ENCODE measurements at places on chromosomes 6 and 20.

DNA sequence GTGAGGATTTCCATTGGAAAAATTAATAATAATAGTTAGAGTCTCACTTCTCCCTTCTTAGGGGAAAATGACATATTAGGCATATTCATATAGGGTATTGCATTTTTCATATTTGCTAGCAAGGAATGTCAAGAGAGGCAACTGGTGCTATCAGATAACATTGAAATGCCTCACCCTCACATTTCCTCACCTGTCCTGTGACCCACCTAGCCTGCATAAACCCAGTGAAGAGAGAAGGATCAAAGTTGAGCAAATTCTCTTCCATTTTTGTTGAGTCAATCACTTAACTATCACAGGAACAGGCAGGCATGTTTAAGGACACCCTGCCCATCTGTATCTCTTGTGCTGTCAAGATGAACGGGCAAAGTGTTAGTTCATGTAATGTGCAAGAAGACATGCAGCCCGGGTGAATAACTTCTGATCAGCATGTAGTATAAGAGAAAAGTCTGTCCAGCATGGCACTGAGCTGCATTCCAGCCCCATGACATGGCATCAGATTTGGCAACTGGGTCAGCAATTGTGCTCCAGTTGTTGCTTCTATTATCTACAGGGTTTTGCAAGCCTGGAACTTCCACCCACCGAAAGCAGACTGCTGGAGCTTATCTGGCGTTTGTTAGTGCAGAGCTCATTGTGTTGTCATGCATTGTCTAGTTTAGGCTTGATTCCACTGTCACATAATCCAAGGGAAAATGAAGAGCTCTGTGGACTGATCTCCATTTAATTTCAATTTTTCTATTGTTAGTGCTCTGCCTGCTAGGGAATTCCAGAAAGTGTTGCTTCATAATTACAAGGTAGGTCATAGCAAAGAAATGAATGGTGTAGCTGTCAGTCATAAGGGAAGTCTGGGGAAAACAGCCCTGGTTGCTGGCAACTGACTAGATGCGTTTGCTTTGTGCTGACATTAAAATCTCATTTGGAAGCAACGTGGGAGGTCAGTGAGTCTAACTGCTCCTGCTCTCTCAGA lies 138.4 kb upstream of the TNFAIP3 start:
- no peak for DNase-seq

DNA sequence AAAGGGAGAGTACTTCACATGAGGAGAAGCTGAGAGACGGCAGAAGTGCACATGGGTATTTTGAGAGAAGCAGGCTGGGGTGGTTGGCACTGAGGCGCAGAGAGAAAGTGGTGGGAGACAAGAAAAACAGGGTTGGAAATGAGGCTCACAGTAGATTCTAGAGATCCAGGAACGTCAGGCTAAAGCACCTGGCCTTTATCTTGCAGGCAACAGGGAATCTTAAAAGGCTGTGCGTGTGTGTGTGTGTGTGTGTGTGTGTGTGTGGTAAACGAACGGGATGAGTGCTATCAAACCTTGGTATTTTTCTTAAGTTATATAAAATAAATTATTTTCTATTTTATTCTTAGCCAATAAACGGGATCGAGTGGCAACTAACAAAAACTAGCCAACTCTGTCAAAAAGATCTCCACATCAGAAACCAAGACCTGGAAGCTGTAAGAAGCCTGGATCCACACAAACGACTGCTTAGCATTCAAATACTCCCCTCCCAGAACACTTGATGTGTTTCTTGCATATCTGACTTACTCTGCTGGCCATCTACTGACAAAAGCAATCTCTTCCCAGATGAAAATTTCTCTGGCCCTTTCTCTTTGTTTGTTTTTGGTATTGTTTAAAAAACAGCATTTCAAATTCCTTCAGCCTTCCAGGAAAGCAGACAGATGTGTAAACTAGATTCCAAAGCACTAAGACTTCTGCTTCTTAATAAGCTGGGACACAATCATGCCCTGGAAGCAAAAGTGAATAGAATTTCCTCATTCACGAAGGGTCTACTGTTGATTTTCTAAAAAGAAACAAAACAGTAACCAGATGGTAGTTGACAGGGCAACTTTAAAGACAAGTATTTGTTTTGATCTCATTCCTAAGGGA lies 44.8 kb upstream of the FABP7 start:
- DNase-seq, result no peak

GRCh38 chr6:37020381-37020780 lies 14.9 kb downstream of the FGD2 start:
- no peak for DNase-seq

DNA sequence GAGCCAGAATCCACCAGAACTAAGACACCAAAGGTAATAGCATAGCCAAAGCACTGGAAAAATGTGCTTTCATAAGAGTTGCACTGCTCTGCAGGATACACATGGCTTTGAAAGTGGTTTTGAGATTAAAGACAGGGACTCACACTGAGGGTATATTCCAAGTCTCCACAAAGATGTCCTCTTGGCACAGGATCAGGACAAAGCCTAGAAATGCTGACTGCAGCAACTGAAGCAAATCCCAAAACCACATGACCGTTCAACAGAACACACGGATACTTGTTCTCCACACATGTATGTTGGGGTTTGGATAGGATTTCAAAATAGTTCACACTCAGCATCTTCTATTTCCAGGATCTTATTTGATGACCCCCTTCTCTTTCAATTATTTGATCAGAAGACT lies 364.3 kb upstream of the HSF2 start:
- DNase-seq, result no peak

GRCh38 chr6:144897441-144897921 lies 612.3 kb downstream of the UTRN start:
- no peak for DNase-seq

- peak; percentile 70 for DNase-seq
Observed at GRCh38 chr6:138001750-138002349, 105.4 kb downstream of the PERP start.

- DNase-seq, result peak; percentile 79
Observed at GRCh38 chr20:37384683-37385174, 38.8 kb downstream of the SRC start.

- no peak for DNase-seq
Observed at GRCh38 chr6:126976253-126976797, 142.1 kb upstream of the RSPO3 start.

DNA sequence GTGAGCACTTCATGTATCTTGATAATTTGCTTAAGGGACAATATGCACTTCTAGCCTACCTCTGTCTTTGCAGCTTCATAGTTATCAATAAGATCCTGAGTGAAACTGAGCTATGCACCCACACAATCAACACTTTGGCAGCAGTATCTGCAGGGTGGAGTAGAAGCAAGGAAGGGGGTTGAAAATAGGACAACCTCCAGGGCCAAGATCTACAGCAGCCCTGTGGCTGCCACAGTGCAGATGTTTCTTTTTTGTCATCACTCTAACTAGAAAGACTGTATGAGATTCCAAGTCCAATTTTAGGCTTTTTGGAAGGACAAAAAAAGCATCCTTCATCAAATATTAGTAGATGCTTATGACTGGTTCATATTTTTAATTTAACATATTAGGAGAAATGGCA lies 336.1 kb upstream of the CITED2 start:
- no peak for DNase-seq

DNA sequence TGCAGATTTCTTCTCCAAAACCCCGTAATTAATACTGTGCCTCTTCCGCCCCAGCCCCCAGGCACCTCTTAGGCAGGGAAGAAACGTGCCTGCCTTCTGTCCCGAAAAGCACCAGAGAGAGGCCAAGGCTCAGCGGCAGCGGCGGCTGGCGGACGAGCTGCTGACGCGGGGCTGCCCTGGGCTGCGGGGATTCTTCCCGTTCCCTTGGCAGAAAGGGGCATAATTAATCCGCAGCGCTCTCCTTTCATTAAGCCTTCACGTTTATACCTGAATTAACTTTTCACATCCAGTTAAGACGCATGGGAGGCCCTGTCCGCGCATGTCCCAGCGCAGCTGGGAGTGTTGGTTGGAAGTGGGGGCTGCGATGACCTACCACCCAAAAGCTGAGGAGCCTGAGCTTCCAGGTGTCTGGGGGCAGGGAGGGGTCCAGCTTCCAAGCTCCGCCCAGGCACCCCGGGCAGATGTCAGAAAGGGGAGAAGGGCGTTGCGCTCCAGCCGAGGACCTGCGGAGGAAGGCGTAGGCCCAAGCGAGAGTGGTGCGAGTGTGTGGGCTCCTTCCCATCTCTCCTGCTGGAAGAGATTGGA lies 167.4 kb upstream of the LRFN2 start:
- no peak for DNase-seq

GRCh38 chr6:162119341-162119740 lies 608.2 kb downstream of the PRKN start:
- DNase-seq, result peak; percentile 57

DNA sequence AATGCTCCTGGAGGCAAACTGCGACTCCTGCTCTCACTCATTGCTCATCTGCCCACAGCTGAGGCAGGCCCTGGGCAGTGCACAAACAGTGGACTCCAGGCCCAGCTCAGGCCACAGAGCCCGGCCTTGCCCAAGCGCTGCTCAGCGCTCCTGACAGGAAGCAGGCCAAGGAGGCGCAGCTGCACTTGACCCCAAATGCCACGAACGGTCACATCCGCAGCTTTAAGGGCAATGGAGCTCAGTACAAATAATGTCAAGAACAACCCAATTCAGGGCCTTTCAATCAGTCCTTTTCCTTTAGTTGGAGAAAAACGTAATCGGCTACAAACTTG lies 33.8 kb downstream of the RRBP1 start:
- DNase-seq, result peak; percentile 90

Data from NB4 (cell line).